ENCODE measurements at places on chromosomes 7 and 10.

DNA sequence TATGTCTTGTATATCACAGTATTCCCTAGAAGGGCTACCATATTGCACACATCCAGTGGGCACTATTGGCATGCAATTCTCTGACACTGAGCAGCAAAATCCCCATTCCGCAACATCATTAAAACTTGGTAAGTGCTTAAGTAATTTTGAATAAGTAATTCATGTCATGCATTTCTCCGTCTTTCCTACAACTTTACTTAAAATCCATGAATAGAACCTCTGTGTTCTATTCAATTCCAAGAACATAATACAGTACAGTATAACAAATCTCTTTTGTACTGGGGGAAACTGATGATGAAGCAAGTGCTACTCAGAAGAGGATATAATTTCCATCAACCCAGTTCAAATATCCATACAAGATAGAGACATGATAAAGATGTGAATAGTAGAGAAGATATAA is 80.9 kb upstream of the SEMA3C start:
- DNase-seq, result no peak

DNA sequence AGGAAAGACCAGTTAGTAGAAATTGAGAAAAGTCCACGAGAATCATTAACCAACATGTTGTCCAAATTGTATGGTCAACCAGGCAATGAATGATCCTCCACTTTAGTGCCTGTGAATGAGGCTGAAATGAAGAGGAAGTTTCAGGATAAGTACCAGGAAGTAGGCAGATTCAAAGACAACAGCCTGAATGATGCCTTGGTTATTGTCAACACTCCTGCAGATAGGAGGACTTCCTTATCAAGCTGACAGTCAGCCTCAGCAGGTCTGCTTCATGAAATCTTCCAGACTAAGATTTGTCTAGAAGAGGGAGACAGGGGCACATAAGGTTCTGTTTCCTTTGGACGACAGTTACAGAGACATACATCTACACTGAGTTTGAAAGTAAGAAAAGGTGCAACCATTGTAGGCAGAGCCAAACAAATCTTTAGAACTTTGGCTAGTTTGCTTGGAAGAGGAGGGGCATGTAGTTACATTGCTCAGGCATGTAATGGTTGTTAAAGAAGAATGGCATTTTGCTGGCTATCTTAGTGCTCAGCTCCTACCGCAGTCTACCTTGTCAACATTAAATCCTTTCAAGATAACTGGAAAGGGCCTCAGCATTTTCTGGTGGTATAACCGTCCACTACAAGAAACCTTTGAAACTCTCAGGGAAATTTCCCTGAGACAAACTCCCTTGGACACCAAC is 81.4 kb downstream of the ABI1 start:
- no peak for DNase-seq

DNA sequence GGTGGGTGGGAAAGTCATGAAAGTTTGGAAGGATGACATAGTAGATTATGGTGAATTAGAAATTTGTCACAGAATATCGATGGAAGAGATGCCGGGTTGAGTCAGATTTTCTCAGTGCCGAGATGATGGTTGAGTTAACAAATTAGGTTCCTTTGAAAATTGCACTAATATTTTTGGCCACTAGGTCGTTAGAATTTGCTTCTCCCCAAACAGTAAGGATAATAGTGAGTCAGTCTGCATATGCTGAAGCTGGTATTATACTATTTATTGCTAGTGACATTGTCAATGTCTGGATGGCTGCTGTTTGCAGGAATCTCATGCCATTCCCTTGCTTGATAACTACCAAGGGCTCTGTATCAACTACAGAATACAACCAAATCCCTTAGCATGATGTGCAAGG is 37.7 kb upstream of the MINDY3 start:
- DNase-seq, result peak; percentile 6

DNA sequence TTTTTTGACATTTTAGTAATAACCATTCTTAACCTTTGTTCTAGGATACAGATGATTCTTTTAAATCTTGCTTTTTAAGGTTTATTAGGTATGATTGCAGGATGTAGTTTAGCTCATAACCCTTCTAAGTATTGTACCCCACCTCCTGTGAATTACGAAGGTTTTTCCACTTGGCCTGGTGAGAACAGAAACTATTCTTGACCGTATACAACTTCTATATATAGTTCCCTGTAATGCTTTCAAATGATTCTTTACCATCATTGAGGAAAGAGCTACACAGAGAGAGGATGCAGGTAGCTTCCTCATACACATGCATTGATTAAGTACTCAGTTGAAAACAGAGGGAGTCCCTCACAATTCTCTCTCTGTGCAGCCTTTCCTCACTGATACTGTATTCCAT is 86.3 kb downstream of the PALS2 start:
- DNase-seq, result no peak

DNA sequence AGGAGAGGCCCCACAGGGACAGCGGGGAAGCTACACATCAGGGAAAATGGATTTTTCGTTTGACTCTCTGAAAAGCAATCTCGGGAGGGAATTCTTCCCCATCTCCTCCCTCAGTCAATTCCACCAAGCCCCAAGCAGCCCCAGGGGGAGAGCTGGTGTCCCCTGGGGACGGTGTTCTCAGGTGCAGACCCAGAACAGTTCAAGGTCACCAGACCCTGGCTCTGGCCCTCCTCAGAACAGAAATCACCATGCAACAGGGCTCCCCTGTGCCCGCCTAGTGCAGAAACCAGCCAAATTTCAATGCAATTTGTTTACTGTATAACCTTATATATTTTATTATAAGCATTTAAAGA is 34.1 kb downstream of the GSDME start:
- DNase-seq, result no peak

DNA sequence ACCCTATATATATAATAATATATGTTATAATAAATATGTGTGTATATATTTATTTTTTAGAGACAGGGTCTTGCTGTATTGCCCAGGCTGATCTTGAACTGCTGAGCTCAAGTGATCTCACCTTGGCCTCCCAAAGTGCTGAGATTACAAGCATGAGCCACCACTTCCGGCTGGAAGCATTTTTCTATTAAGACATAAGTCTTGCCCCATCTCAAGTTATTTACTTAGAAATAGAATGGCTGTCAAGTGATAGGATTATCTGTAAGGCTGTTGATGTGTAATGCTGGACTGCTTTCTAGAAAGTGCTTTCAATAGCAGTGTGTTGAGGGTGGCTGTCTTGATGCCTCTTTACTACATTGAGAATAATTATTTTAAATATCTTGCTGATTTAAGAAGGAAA is 65.2 kb downstream of the ZMYND11 start:
- no peak for DNase-seq

DNA sequence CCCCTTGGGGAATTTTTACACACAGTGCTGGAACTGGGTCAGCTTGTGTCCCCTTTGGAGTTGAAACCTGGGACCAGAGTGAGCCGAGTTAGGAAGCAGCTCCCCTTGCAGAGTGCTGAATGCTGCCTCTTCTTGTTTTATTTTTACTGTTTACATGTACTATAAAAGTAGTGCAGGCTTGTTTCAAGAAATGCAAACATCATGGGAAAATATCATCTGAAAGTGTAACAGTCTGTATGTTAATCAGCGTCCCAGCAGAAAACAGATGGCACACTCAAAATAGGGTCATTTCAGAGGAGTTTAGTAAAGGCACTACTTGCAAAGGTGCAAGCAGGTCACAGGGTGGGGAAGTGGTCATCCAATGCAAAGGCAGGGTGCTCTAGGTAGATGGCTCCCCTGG is 30.1 kb downstream of the CXCL12 start:
- DNase-seq, result no peak

- DNase-seq, result no peak
Measured at GRCh38 chr7:106484562-106484961, 176.4 kb downstream of the CCDC71L start.

GRCh38 chr7:142784096-142784495 is 13.3 kb downstream of the PRSS2 start:
- DNase-seq, result no peak
